GM23248 (cell line): ENCODE measurements at places on chromosomes 3 and 15.

- no peak for DNase-seq
Measured at GRCh38 chr15:88917760-88918159, 4.6 kb upstream of the MFGE8 start.

DNA sequence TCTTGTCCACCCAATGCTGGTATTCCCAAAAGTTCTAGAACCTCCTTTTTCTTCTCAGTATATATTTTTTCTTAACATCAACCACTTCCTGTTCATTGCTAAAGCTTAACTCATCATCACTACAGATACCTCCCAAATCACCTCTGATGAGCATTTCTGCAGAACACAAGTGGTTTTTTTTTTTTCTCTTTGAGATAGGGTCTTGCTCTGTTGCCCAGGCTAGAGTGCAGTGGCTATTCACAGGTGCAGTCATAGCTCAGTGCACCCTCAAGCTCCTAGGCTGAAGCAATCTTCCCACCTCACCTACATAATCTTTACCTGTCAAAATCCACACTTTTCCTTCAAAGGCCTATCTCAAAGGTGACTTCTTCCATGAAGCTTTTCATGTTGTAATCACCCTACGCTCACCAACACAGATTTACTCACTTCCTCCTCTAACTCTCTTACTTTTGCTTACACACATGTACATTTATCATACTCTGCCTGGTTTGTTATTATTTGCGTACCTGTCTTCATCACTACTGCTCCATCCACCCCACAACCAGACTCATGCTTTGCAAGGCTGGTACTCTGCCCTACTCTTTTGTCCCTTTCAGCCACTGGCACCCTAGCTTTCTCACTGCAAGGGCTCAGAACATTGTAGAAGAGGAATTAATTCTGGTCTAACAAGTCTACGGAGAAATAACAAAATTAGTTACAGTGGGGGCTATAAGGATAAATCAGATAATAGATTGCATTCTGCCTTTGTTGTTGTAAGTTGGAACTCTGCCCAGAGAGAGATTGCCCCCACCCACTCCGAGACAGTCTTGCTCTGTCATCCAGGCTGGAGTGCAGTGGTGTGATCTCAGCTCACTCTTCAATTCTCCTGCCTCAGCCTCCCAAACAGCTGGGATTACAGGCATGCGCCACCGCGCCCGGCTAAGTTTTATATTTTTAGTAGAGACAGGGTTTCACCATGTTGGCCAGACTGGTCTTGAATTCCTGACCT is 27.5 kb downstream of the HERC1 start:
- no peak for DNase-seq

- no peak for DNase-seq
Measured at GRCh38 chr15:101029971-101030661, 111.0 kb downstream of the LRRK1 start.

DNA sequence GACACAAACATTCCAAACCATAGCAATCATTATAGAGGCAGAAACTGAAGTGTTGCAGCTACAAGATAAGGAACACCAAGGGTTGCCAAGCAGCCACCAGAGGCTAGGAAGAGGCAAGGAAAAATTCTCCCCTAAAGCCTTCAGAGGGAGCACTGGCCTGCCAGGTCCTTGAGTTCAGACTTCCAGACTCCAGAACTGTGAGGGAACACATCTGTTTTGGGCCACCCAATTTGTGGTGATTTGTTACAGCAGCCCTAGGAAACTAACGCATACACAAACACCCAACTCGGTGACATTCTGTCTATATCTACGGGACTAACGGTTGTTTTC is 54.6 kb downstream of the MB21D2 start:
- DNase-seq, result no peak

GRCh38 chr3:23672628-23673027 is 133.1 kb upstream of the UBE2E1 start:
- DNase-seq, result no peak
